ENCODE measurements at places on chromosomes 3 and 15. TPM values are rescaled to one million over a fixed set of nuclear protein-coding genes. Genes with fewer than 3 reads are reported as not detected.

DNA sequence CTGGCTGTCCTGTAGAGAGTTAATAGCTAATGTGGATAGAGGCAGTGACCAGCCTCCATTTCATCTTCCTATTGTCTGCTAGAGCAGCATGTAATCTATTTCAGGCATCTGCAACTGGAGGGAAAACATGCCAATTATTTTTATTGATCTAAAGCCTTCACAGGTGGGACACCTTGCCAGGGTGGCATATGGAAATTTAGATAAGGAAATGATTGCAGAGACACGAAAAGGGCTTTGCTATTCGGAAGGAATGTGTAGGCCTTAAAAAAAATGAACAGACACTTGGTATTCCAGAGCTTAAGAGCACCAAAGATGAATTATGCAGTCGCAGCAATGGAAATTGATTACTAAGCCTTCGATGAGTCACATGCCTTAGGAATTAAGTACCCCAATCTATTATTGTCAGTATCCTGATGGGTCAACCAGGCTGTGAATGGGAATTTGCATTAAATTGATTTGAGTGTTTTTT, 454.7 kb downstream of the SQOR start:
- DNase-seq: no peak

- DNase-seq: no peak
Observed at GRCh38 chr3:156825795-156826143, 384 bp upstream of the LEKR1 start.

The FOXB1 gene
- 32.7 TPM for total RNA-seq

The PIF1 gene
- 124 TPM for total RNA-seq

DNA sequence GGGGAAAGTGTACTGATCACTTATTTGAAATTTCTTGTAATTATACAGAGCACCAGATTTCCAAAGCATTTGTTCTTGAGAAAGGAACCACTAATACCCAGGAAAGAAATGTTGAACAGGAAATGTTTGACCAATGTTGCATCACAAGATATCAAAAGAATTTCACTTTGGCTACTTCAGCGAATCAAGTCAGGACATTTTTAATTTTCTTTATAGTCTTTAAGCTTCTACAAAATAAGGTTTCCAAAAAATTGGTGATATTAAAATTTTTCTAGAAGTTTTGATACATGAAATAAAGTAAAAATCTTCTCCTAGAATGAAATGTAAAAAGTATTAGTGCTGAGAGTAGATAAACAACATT, 421.9 kb downstream of the MECOM start:
- no peak for DNase-seq

DNA sequence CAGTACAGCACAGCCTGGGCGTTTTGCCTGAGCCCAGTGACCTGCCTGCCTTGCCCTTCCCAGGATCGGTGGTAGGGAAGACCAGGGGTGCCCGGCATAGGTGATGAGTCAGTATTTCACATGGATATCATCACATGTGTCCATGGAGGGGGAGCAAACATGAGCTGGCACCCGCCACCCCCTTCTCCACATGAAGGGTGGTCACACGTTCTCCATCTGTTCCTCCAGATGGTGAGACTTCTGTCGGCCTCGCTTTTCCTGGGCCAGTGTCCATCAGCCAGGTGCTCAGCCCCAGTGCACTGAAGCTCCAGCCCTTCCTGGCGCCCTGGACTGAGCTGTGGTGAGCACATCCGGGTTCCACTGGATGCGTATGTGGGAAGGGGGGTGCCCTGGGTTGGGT, 208.4 kb downstream of the UBE3A start:
- DNase-seq: no peak

The SUSD5 gene
- total RNA-seq: 0.59 TPM

DNA sequence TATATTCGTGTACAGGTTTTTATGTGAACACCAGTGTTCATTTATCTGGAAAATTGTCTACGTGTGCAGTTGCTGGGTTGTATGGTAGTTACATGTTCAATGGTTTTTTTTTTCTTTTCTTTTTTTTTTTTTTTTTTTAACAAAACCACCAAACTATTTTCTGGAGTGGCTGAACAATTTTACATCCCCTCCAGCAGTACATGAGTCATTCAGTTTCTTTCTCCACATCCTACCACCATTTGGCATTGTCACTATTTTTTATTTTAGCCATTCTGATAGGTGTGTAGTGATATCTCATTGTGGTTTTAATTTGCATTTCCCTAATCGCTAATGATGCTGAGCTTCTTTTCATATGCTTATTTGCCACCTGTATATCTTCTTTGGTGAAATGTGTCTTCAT, 256.3 kb upstream of the EOMES start:
- DNase-seq: no peak

Measured in H7 (cell line).